Tibial nerve (tissue), 4 donors: ENCODE measurements at places on chromosomes 4 and X.

DNA sequence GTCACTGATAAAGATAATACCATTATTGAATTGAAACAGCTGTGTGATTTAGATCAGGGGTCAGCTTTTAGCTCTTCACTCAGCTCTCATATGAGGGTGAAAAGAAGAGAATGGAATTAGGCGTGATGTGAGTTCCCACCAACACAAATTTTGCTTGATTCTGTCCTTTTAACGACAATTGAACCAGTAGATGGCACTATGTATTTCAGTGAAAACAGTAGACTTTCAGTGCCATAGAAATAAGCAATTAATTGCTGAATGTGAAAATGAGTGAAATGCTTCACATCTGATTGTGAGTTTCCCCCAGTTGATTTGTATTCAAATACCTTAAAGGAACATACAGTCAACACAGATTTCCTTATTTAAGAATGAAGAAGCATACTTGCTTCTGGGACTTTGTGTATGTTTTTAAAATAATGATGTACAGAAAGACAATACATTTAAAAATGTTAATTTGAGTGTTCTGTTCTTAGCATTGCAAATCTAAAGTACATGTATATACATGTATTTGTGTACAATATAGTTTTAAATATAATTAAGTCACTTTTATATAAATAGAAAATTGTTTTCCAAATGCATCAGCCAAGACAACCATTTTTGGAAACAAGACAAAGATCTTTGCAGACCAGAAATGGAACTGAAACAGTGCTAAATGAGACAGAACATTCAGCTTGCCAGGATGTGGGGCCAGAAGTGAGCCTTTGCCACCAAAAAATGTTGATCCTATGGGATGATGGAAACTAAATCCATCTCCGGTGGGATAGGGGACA, 178.8 kb downstream of the SNCA start:
- DNase-seq: no peak

- no peak for DNase-seq
Observed at GRCh38 chr4:17276776-17277175, 235.1 kb downstream of the QDPR start.

GRCh38 chrX:80817002-80817401, 7.3 kb upstream of the BRWD3 start:
- no peak for DNase-seq

- no peak for DNase-seq
Observed at GRCh38 chr4:187565416-187565815, 430.2 kb upstream of the ZFP42 start.

GRCh38 chr4:101169044-101170014, 178.0 kb downstream of the PPP3CA start:
- DNase-seq: no peak

DNA sequence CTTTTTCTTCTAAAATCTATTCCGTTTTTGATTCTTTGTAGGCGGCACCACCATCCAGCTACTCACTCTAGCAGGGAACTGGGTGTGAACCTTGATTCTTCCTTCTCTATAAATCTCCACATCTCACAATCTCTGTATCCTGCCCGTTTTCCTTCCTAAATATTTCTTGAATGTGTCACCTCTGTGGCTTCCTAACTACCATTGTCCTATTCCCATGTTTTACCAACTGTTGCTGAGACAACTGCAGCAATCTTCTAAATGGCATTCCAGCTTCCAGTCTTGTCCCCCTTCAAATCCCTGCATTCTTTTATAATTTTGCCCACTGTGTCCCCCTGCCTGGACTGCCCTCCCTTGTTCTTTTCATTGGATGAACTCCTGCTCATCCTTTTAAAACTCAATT, 641.3 kb downstream of the RPA4 start:
- no peak for DNase-seq

DNA sequence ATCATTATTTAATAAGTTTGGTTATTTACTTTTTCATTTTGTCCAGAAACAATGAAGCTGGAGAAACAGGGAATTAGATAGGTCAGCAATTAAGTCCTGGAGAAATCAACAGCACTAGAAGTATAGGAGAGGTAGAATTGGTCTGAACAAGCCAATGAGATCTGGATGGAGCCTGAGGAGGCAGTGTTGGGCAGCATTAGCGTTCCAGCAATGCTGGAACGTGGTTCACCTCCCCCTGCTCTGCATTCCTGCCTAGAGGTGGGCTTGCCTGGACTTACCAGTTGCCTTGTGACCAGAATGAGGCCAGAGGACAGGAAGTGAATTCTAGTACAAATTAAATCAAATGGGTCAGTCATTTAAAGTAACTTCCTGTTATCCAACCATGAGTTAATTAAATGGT, 4.6 kb downstream of the RASSF6 start:
- no peak for DNase-seq

DNA sequence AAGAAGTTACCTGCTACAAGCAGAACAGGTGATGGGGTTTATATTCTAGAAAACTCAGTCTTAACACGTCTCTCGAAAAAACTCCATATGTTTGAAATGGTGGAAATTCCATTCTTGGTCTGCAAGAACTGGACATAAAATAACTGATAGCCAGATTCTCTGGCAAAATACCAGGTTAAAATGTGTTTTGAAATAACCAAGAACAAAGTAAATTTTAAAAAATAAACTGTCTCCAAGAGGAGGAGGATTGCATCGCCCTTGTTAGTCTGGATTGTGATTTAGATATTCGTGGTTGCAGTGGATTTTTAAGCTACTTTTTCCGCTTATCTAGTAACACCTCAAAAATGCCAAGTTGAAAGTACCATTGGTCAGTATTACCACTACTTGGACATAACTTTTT, 40.8 kb downstream of the CENPU start:
- no peak for DNase-seq
